ENCODE measurements at places on chromosomes 4 and X.

DNA sequence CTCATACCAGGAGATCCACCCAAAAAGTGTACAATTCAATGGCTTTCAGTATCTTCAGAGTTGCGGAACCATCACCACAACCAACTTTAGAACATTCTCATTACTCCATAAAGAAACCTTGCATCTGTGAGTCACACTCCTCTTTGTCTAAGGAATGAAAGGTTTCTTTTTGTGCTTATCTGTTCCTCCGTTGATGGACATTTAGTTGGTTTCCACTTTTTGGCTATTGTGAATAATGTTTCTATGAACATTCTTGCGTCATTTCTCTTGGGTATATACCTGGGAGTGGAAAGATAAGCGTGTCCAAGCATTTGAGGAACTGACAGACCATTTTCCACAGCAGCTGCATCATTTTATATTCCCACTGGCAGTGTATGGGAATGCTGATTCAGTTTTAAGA is 10.6 kb downstream of the FAM184B start:
- DNase-seq: no peak

GRCh38 chr4:189204616-189205015 is 736.1 kb upstream of the FRG1 start:
- DNase-seq: no peak

DNA sequence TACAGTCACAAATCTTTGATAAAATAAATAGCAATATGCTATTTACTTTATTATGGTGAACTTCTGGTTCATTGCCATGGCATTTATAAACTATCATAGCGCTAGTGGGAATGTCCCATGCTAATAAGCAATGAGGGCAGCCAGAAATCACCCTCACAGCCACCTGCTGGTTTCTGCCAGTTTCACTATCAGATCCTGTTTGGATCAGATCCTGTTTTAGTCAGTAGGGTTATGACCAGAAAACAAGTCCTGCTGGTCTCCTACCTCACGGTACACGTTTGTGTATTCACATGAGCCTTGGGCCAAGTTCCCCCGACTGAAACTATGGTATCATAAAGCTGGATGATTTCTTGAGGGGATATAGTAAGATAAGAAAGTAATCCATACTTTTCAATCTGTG is 17.7 kb downstream of the FOXR2 start:
- DNase-seq: no peak

GRCh38 chrX:101265869-101266428 is 25.2 kb downstream of the TAF7L start:
- DNase-seq: no peak

GRCh38 chr4:3246458-3247398 is 2.2 kb upstream of the MSANTD1 start:
- DNase-seq: no peak

GRCh38 chr4:181372014-181372413 is 871.2 kb upstream of the TENM3 start:
- DNase-seq: no peak

- DNase-seq: no peak
These were observed 375.2 kb downstream of the GALNTL6 start for GRCh38 chr4:172188248-172188988.

DNA sequence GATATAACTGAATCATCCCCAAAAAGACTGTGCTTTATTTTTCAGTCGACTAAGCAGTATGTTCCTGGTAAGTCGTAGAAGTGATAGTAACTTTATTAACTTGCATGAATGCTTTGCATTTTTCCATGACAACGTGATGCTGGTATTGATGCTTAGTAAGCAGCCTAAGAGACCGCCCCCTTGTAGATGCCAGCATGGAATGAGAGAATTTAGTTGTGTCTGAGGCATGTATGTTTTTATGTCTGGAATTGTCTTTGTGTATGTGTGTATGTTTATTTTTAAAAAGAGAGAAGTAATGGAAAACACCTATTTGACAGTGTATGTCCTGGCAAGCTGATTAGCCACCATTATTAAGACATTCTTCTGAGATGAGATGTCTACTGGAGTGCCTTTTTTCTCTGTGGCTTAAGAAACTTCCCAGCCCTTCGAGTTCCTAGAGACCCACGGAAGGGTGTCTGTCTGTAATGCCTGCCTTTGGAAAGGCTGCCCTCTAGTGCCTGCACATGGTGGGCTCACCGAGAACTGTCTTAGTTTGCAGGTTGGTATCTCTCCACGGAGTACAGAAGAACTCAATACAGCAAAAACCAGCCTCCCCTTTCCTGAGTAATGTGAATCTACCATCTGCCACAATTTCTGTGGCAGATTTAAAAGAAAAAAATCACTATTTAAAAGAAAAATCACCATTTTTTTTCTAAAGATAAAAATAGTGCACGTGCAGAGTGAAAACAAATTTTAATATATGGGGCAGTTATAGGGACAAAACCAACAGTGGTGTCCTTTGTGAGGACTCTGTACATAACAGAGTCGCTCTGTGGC is 85.9 kb downstream of the AASDH start:
- DNase-seq: peak; percentile 95

GRCh38 chr4:26197018-26197779 is 123.6 kb upstream of the RBPJ start:
- DNase-seq: no peak

- no peak for DNase-seq
These were observed 29.0 kb downstream of the COQ2 start for GRCh38 chr4:83255584-83255983.

- DNase-seq: peak; percentile 36
These were observed 2.0 kb upstream of the STAG2 start for GRCh38 chrX:123959281-123960063.

GRCh38 chr4:141395919-141396318 is 175.2 kb downstream of the ZNF330 start:
- DNase-seq: no peak

DNA sequence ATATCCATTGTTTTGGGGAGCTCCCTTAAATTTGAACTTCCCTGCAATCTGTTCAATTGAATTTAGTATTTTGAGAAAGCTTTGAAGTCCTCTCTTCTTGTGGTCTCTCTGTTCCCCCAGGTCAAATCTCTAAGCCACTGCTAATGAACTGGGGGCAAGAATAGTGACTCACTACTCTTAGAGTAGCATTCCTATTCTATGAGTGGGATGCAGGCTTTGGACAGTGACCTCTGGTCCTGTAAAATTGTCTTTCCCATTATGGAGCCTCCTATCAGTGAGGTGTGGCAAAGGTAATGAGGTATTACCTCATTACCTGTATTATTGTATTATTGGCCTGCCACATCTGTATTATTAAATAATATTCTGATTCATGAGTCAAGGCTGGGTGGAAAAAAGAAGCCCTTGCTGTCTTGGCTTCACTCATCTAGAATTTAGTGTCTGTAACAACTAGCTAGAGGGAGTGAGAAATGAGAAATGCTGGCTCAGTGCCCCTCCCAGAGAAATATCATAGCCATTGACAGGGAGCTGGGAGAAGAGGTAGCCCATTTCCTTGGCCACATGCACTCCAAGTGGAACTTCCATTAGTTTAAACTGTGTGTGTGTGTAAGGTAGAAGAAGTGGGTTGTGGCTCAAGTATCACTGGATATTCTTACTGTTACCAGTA is 393.9 kb upstream of the CTSO start:
- DNase-seq: no peak

DNA sequence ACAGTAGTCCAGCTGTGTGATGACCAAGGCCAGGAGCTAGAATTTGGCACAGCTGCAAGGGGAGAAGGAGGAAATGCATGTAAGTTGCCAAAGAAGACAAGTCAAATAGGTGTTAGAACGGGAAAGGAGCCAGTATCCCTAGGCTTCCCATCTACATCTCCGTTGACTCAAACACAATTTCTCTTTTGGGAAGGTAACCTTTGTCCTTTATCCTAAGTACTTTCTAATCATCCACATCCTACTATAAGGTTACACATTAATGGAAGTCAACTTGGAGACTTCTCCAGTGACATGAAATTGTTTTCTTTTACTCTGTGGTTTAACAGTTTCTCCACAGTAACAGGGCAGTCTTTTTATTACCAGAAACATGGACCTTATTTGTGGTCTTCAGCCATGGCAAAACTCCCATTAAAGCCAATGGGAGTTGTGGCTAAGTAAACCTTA is 620.0 kb downstream of the ANKRD50 start:
- no peak for DNase-seq

- DNase-seq: no peak
These were observed 995.7 kb upstream of the PRKX start for GRCh38 chrX:4708970-4709760.

DNA sequence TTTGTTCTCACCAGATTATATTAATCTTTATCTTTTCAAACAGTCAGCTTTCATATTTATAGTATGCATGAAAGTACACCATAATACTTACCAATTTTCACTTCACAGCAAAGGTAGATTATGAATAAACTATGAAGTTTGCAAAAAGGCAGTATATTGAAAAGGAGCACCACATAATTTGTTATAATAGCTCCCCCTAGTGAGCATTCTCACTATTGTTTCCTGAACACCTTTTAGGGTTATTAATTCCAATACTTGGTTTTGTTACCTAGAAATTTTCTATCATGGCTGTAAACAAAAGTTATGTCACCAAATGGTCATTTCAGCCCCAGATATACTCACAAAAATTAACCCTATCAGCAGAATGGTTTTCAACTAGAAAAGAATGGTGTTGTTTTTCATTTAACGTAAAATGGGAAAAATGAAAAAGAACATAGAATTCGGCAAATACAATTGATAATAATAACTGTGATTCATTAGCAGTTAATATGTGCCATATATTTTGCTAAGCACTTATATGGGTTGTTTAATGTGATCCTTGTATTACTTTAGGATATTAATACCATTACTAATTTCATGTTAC is 30.2 kb upstream of the NKX6-1 start:
- peak; percentile 44 for DNase-seq

GRCh38 chr4:108171339-108172230 is 2.9 kb upstream of the LEF1 start:
- DNase-seq: peak; percentile 31

GRCh38 chr4:78818530-78819079 is 42.5 kb downstream of the BMP2K start:
- no peak for DNase-seq

DNA sequence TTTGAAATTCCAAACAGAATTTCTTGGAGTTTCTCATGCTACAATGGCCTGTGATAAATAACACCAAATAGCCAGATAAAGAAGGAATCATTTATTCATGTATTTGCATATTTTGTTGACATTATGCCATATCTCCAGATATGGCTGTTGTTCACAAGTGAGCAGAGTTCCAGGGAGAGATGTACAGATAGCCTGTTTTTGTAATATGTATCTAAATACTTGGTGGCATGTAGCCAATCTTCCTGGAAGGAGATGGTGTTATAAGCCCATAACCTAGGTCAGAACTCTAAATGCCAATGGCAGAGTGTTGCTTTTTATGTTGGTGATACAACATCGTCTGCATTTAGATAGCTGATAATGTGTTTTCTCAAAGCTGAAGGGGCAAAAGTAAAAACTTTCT is 292.2 kb downstream of the FBXO8 start:
- no peak for DNase-seq

GRCh38 chr4:10872833-10873517 is 188.4 kb upstream of the CLNK start:
- DNase-seq: no peak

GRCh38 chrX:29299684-29300083 is 712.4 kb downstream of the IL1RAPL1 start:
- DNase-seq: no peak

DNA sequence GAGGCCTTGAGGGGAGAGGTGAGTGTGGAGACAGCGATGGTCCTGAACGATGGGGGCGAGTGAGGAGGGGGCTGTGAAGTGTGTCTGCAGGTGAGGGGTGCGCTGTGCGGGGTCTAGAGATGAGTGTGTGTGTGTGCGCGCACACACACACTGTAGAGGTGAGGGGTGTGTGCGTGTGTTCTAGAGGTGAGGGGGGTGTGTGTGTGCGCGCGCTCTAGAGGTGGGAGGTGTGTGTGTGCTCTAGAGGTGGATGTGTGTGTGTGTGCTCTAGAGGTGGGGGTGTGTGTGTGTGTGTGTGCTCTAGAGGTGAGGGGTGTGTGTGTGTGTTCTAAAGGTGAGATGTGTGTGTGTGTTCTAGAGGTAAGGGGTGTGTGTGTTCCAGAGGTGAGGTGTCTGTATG is 574 bp downstream of the BST1 start:
- no peak for DNase-seq

DNA sequence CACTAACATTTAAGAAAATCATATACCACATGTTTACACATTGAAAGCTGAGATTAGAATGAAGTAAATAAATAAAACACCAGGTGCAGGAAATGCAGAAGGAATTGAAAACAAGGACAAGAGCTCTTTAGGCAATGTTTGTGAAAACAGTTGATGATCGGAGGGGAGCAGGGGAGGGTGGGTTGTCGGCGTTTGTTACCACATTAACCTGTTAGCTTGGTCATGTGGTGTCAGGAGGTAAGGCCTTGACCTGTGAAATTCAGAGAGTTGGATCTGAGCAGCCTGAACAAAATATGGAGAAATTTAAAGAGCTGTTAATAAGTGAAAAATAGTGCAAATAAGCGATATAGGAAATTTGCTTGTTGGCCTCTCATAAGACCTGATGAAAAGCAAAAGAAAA is 759.9 kb downstream of the PDHA2 start:
- no peak for DNase-seq

DNA sequence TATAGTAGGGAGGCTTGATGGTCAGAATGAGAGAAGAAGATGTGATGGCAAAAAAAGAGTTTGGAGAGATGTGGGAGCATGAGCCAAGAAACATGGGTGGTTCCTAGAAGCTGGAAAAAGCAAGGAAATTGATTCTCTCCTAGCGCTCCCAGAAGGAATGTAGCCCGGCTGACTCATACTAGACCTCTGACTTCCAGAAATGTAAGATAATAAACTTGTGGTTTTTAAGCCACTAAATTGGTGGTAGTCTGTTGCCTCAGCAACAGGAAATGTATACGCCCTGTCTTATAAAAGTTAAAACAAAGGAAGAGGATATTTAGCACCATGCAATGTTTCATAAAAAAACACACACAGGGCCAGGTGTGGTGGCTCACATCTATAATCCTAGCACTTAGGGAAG is 182.7 kb upstream of the PCDH7 start:
- DNase-seq: no peak
